Muscle of arm (tissue), 14 donors: ENCODE measurements at places on chromosomes 4 and X.

- DNase-seq, result no peak
Observed at GRCh38 chr4:88398381-88398780, 19.7 kb downstream of the HERC6 start.

- DNase-seq, result no peak
Observed at GRCh38 chr4:101689220-101689619, 101.3 kb upstream of the BANK1 start.

- peak; percentile 38 for DNase-seq
Observed at GRCh38 chr4:36351082-36351666, 69.8 kb downstream of the DTHD1 start.

DNA sequence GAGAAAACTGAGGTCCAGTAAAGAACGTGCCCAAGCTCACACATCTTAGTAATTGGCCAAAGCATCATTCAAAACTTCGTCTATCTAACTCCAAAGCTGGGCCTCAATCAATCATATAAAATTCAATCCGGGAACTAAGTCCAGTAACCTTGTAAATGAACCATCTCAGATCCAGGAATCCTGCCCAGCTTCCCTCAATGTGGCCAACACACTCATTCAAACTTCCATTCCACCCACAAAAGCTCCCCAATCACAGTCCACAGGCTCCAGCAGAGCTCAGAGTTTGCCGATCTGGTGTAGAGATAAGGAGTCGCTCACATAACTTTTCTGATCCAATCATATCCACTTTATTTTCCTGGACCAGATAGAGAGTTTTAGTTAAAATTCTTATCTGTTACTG lies 144.8 kb downstream of the SPATA18 start:
- DNase-seq, result no peak

- peak; percentile 61 for DNase-seq
Observed at GRCh38 chr4:112099701-112100297, 45.5 kb upstream of the FAM241A start.

DNA sequence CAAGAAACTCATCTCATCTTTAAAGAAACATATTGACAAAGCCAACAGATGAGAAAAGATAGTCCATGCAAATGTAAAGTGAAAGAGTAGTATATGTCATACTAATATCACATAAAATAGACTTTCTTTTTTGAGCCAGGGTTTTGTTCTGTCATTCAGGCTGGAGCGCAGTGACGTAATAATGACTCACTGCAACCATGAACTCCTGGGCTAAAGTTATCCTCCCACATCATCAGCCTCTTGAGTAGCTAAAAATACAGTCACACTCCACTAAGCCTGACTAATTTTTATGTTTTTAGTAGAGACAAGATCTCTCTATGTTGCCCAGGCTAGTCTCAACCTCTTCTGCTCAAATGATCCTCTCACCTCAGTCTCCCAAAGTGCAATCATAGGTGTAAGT lies 51.8 kb upstream of the TRAM1L1 start:
- no peak for DNase-seq

DNA sequence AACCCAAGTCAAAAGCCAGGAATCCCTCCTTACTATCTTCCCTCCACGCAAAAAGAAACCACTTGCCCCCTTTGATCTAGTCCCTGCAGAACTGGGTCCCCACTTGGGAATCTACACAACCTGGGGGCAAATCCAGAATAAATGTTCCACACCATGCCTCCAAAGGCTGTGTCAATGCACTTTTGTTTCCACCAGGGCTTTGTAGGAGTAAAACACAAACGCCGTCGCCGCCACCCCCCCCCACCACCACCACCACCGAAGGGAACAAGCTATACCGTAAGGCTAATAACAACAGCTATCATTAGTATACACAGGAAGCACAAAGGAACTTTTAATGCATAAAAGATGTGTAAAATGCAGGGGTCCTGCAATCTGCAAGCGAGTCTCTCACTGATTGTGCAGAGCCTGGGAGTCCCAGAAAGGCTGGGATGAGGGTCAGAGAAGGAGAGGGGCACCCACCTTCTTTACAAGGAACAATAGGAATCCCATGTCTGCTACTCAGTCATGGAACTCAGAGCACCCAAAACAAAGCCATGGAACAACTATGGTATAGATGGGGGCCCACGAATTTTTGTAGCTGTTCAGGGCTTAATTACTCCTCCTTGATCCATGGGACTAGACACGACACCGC lies 13.2 kb downstream of the BCOR start:
- DNase-seq, result no peak

DNA sequence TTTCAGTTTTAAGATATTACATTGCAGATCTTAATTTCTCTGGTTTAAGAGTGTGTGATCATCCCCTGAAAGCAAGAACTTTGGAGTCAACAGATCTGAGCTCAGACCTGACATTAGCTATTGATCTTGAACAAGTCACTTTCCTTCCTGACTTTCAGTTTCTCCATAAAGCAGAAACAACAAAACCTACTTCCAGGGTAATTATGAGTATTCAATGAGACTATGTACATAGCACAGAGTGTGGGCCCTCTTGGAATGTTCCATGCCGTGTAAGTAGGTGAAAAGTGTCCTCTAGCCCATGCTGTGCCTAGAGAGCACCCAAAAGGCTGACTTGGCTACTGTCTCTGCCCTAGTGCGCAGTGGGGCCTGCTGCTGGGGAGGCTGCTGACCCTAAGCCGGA lies 188.0 kb upstream of the RPL34 start:
- no peak for DNase-seq

DNA sequence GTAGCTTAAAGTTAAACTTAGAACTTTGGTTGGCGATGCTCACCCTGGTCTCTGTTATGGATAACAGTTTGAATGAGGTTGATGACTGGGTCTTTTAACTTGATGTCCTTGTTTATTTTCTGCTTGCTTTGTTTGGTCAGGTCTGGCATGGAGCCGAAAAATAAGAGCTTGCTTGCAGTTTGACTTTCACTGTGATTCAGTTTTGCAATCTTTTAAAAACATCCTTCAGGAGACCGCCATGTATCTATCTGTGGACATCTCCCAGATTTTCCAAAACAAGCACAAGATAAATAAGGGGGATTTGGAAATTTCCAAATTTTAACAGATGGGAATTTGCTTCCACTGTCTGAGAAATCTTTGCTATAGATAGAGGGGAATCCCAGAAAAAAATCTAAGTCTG lies 246.7 kb downstream of the PALLD start:
- DNase-seq, result no peak

- DNase-seq, result no peak
Observed at GRCh38 chrX:121236040-121236439, 188.6 kb downstream of the GLUD2 start.

DNA sequence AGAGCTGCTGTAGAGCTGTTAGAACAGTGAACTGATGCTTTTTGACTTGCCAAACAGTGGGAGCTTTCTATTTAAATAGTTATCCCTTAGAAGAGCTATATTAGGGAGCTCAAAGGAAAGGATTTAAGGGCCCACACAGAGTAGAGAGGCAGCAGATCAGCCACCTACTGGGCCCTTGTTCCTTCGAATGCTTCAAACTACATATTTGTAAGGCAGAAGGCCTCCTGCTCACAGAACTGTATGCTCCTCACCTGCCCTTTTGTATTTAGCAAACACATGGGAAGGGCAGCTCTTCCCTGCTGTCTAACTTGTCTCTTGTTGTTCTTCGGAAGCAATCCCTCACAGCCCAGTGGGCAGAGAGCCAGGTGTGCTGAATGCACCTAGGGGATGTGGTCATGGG lies 38.0 kb downstream of the IL1RAPL1 start:
- DNase-seq, result no peak

DNA sequence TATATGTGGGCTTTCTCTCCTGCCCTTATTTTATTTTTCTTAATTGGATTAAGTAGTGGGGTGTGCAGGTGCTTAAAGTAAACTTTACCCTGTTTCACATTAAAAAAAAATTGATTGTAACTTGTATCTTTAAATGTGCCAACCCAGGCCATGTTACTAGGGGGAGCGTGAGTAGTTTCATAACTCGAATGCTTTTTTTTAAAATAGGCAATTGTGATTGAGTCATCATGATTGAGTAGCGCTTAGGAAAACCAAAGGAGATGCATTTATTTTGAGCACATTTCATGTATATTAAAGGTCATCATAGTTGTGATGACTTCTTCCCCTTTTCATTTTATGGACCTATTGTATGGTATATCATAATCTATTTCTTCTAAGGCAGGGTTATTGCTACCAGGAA lies 32.2 kb downstream of the GPAT3 start:
- no peak for DNase-seq

DNA sequence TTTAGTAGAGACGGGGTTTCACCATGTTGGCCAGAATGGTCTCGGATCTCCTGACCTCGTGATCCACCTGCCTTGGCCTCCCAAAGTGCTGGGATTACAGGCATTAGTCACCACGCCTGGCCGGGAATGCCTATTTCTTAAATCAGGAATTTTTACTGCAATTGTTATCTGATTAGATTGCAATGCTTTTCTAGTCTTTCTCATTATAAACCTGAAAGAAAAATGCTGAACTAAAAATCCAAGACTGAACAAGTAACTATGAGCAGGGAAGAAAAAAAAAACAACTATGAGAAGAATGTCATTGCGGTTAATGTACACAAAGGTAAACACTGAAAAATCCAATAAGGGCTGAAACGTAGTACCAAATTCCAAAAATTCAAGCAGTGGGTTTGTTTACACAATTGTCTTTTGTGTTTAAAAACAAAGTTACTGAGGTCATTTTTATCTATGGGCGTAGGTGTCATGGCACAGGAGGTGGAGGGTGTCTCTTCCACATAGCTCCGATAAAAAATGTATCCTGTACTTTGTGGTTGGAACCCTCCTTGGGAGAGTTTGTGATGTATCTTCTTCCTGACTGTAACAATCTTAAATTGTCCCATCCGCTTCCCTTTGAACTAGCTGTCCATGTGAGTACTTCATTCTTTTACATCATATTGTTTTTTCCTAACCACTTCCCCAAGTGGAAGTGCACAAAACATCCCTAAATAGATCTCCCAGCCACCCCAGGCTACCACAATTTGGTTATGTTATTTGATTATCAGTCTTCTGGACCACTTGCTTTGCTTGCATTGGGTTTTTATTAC lies 11.1 kb upstream of the TMEM156 start:
- no peak for DNase-seq

DNA sequence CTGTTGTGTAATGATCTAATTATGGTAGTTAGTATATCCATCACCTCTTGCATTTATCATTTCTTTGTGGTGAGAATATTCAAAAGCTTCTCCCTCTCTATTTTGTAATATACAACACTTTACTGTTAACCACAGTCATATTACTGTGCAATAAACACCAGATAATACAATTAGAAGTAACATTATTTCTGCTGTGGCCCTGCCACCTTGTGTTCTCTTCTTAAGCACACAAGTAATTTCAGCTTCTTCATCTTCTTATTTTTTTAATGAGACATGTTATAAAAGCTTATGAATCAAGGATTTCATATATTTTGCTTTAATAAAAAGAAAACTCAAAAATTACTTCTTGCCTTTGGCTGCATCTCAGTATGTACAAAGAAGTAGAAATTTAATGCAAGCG lies 675.2 kb upstream of the INTU start:
- no peak for DNase-seq

GRCh38 chrX:150575419-150575814 lies 7.0 kb downstream of the MTM1 start:
- DNase-seq, result no peak
